ENCODE measurements at places on chromosomes 1 and 21.

DNA sequence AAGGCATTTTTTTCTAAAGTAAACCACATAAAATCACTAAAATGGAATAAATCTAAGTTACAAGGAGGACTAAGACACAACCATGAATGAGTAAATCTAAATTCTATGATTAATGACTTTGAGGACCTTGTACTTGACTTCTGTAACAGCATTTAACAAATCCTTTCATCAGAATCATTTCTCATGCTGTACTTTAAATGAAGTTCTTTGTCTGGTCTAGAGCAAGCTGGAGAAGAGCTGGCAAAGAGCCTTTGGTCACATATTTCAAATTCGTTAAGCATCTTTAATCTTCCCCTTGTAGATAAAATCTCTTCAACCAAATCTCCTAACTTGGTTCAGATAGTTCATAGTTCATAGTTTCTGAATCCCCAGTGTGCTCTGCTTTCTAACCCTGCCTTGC lies 405.4 kb downstream of the PTPRC start:
- no peak for DNase-seq

- DNase-seq: peak; percentile 78
Observed at GRCh38 chr1:24535021-24535424, 20.9 kb upstream of the NCMAP start.

GRCh38 chr1:158941317-158941716 lies 10.0 kb downstream of the PYHIN1 start:
- no peak for DNase-seq

DNA sequence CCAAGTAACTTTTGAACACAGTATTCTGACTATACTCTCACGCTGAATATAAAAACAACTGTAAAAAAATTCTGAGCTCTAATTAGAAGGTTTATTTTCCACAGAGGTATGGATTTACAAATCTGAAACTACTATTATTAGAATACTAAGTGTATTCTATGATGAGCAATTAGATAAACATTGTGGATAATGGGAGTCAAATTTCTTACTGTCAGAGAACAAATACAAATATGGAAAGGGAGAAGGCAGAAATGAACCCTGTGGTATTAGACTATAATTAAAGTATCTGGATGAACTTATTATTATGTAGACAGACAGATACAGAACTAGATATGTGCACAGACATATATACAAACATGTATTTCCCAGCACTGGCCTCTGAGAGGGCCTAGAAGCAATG lies 22.6 kb downstream of the ALDH9A1 start:
- no peak for DNase-seq

DNA sequence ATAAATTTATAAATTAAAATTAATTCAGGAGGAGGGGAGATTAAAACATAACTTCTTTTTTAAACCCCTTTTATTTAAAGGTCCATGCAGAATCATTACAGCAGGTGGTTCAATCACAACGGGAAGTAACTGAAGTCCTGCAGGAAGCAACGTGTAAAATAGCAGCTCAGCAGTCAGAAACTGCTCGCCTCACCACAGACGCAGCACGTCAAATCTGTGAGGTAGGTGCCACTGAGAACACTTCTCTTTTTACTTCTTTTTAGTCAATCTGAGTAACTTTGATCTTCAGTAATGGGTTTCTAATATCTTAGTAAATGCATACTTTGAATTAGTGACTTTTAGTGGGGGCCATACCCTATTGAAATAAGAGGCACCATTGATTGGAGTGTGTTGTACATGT lies 87.0 kb downstream of the CEP350 start:
- DNase-seq: no peak

- no peak for DNase-seq
Observed at GRCh38 chr21:17726047-17726829, 92.9 kb downstream of the C21orf91 start.

- no peak for DNase-seq
Observed at GRCh38 chr1:192158181-192158580, at the start of gene RGS18. Gene RGS18 (plus strand): TSS chr1:192158462. CDS start chr1:192158638, 176 bp downstream.

DNA sequence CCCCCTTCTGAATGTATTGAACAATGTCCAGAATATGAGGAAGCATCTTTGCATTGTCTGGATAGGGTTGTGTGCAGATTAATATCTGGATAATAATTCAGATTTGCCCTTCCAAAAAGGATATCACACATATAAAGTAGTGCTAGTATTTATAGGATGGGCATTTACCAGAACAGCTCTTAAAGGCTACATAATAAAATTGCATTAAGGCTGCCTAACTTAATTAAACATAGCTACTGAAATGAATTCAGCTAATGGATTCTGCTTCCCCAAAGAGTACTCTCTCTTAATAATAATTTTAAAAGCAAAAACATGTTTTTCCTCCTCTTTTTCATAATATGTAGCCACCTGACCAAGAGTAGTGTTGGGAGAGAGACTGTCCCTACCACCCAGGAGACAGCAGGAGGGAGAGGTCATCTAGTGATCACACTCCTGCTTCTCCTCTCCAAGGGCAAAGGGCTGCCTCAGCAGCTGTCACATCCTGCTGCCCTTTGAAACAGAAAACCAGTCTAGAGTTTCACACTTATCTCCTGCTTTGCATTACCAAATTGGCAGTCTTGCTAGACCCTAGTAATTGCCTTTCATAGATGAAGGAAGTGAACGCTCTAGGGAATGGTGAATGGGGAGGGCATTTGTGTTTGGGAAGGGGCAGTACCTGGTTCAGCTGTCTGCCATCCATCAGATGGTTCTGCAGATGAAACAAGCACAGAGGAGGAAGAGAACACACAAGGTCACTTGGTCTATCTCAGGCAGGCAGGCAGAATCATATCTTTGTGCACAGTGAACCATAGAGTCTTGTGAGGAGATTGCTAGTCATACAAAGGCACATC lies 29.3 kb upstream of the DDAH1 start:
- DNase-seq: no peak

DNA sequence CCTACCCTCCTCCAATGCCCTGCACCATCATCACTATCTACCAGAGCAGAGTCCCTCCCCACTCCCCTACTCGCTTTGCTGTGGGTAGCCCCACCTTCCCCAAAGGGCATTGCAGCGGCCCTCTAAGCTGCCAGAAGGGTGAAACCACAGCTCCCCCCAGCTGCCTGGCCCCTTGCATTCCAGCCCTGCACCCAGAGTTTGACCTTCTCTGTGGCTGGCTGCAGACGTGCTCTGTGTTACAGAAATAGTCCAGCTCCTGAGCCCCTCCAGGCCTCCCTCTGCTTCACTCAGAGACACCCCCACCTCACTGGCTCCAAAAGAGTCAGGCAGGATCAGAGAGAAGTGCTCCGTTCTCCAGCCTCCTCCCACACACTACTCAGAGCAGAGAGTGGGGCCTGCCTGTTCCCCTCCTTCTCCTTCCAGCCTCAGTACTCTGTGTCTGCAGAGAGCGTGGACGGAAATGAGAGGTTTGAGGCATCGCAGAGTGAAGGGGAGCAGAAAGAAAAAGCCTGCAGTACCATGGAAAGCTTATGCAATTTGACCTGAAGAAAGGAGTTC lies 63.2 kb downstream of the PLEKHA6 start:
- no peak for DNase-seq

GRCh38 chr1:161196521-161197451 lies 2.1 kb downstream of the ADAMTS4 start:
- DNase-seq: no peak

All from GM13976 (cell line).